Fibroblast of villous mesenchyme (primary cell): ENCODE measurements at places on chromosomes 5 and 9. TPM values are rescaled to one million over a fixed set of nuclear protein-coding genes. Genes with fewer than 3 reads are reported as not detected.

DNA sequence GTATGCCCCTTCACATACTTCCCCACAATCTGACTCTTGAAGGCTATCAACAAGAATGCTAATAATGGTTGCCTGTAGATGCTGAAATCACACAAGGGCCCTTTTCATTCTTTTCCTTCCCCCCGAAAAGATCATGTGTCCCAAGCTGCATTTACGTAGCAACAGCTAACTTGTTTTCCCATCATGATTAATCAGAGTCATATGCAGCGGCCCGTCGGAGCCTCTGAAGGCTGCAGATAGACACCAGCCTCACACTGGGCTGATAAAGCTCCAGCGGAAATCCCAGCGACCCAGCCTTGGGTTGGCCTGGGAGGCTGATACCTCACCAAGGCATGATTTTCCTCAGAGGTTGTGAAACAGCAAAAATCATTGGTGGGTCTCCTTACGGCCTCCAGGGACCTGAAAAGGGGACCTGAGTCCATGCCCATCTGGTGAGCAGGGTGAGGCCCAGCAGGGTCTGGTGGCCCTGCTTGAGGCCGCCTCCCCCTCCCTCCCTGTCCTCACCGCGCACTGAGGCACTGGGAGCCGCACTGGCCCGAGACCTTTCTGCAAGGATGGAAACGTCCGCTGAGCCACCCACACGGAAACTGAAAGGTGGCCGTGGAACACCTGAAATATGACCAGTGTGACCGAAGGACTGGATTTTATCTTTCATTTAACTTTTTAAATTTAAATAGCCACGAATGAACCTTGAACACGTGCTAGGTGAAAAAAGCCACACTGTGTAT, 114.2 kb upstream of the PHYKPL start:
- no peak for DNase-seq

GRCh38 chr5:166781737-166782136, 1509.7 kb upstream of the WWC1 start:
- DNase-seq = no peak

The ASTN2 gene
- 3.9 and 5.6 TPM in 2 replicates for total RNA-seq

DNA sequence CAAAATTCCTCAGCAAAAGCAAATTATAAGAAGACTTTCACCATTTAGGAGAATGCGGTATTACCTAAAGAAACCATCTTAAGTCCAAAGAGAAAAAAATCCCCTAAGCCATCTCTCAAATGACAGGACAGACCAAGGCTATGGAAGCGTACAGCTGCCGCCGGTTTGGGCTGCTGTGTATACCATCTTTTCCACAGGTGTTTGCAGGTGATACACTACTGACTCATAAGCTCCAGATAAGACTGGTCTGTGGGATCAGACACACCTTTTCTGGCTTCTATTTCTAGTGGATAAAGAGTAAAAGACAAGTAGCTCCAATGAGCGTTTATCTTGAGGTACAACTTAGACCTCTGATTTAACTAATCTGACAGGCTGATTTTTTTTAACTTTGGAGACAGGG, 7.7 kb downstream of the CDKN2AIPNL start:
- no peak for DNase-seq

The KIF4B gene
- under 0.01 TPM in 1 of 2 replicates, not detected in the other for total RNA-seq

GRCh38 chr9:129653823-129654553, 11.5 kb upstream of the PRRX2 start:
- DNase-seq = no peak

DNA sequence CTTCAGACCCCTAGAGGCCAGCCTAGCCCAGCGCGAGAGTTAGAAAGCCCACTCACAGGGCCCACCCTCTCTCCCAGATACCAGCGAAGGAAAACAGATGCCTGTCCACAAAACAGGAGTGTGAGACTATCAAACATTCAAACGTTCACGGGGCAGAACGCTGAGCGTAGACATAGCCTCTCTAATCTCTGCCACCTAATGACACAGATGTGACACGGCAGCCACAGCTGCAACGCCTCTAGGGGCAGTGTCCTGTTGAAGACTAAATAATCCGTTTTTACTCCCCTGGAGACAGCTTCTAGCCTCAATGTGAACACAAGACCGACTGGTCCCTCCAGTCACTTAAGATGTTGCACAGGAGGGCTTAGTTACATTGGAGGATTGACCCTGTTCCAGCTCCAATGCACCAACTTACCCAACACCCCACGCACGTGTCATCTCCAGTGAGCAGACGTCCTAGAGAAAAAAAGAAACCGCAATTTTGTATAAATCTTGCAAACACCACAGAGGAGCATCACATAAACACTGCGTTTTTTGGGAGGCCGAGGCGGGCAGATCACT, 14.3 kb downstream of the DIPK1B start:
- peak; percentile 62 for DNase-seq

The AGXT2 gene
- total RNA-seq = under 0.01 TPM in 1 of 2 replicates, not detected in the other

The TRMT10B gene
- 2.2 and 3.5 TPM in 2 replicates for total RNA-seq

The GPR107 gene
- 27.4 and 38.0 TPM in 2 replicates for total RNA-seq

DNA sequence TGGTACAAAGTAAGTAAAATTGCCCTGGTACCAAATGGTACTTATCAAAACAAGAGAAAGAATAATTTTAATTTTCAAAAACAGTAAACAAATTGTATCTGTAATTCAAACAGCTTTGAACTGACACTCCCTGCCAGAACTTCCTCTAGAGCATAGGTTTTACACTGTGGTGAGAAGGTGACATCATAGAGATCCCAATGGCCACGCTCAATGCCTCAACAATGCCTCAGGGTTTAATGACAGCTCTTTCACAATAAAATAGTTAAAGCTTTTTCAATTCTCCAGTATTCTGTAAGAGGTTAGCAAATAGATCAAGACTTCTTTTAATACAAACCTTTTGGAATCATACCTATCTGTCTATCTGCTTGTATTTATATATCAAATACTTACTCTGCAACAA, 437.1 kb downstream of the PRR16 start:
- no peak for DNase-seq

DNA sequence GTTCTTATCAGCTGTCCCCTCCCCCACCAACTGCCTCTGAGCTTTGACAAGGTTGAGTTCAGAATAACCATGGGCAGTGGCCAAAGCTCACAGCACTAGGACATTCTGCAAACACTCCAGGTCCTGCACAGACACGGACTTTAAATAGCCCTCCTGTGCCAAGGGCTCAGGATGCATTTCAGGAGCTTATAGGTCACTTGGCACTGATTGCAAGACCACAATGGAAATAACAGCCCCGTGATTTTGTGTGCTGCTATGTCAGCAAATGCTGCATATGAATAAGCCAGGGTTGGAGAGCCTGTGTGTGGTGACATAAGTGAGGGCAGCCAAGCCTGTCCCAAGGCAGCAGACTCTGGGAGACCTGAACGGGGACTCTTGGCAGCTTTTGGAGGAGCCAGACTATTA, 150.7 kb downstream of the DMRT2 start:
- no peak for DNase-seq

DNA sequence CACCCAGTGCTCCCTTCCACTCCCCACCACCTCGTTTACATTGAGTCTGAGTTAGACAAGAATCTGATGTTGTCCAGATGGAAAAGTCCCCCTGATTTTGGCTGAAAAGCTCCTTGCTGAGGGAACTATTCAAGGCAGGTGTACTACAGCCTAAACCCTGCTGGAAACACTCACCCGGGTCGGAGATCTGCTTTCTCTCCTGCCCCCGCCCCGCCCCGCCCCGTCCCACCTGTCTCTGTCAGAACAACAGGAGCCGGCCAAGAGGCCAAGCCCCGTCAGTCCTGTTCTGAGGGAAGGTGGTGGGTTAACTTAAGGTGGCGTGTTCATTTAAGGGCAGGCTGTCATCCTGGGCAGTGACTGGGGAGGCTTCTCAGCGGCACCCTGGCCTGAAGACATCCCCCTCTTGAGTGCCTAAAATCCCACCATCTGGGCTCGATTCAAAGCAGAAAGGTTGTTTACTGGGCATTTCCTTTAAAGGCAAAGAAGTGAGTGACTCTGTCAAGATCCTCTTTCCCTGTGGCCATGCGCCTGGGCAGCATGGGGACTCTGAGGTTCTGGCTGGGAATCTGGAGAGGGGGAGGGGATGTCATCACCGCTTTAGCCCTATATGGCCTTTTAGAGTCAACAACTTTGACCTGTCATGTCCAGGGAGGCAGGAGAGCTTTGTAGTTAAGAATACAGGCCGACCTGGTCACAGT, 71.1 kb upstream of the NEURL1B start:
- DNase-seq = no peak

DNA sequence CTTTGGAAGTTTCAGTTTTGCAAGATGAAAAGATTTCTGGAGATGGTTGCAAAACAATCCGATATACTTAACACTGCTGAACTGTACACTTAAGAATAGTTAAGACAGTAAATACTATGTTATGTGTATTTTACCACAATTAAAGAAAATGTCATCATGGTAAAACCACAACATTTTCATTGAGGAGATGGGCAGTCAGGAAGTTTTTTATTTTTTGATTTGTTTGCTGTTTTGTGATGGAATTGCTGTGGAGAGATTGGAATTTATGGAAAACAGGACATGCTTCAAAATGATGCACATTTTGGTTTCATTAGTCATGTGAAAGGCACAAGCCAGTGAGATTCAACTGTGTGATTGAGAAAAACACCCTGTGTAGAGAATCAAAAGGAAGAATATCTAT, 90.5 kb upstream of the AGXT2 start:
- DNase-seq = peak; percentile 83

- DNase-seq = no peak
Measured at GRCh38 chr5:67773411-67774266, 441.9 kb upstream of the PIK3R1 start.

DNA sequence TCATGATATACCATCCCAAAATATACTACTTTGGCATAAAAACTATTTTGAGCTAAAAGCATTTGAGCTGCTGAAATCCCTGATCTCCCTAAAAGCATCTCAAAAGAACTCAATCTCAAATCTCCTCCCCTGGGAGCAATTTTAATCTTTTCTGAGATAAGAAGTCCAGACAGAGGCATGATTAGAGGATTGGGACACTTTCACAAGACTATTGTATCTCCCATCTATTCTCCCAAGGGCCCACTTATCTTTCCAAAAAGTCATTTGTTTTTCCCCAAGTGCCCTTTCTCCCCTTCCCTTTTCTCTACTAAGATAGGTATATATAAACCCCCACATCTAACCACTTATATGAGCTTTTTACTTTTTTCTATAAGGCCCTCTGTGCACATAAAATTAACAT, 79.7 kb downstream of the ALDH7A1 start:
- no peak for DNase-seq

The ZDHHC11B gene
- not detected in 2 replicates for total RNA-seq

DNA sequence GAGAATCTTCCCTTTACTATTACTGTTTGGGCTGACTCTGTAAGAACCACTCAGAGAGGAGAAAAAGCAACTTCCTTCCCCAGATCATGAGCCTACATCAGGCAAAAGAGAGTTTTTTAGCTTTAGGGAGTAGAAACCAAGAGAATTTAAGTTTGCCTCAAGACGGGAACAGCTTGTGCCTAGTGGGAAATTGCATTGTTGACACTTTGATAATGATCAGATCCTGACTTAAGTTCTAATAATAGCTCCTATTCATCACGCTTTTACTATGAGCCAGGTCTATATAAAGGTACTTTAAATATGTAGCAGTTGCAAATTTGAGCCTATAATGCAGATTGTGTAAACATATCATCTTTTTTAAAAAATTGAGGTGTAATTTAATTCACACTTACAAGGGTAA, 298.2 kb downstream of the MAN2A1 start:
- DNase-seq = peak; percentile 60

DNA sequence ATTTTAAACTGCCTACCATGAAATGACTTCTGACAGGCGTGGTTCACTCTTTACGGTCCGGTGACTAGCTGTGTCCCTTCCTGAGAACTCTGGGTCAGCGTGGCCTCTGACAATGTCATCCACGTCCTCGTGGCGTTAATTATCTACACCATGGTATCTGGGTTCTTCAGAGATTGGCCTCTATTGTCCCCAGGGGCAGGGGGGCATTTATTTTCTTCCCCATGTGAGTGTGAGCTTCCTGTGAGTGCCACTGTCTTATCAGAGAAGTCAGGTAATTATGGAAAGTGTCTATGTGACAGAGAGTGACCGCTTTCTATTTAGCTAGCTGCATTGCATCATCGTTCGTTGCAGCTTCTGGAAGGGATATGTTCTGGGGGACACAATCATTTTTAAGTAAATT, 77.2 kb downstream of the FBXL7 start:
- no peak for DNase-seq

- DNase-seq = no peak
Measured at GRCh38 chr9:107008447-107008846, 145.5 kb downstream of the ZNF462 start.

The REXO4 gene
- total RNA-seq = 10.0 and 12.5 TPM in 2 replicates

GRCh38 chr5:72619251-72619650, 112.0 kb upstream of the ZNF366 start:
- DNase-seq = no peak

- peak; percentile 86 for DNase-seq
Measured at GRCh38 chr9:88076286-88077070, 61.8 kb downstream of the SPATA31C2 start.

DNA sequence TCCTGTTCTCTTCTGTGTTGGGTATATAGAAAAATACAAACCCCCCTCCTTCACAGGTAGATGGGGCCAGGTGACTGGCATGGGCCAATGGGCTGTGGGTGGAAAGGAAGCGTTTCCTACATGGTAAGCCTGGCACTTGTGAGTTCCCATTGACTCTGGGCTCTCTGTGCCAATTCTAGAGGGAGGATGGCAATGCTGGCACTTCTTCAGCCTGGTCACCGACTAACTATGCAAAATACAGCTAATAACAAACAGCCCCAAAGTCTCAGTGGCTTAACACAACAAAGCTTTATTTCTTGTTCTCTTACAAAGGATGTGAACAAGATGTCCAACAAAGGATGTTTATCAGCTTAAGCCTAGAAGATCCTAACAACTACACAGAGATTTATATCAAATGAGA, 258.1 kb downstream of the SYK start:
- peak; percentile 52 for DNase-seq

The DMRT3 gene
- not detected in 2 replicates for total RNA-seq

DNA sequence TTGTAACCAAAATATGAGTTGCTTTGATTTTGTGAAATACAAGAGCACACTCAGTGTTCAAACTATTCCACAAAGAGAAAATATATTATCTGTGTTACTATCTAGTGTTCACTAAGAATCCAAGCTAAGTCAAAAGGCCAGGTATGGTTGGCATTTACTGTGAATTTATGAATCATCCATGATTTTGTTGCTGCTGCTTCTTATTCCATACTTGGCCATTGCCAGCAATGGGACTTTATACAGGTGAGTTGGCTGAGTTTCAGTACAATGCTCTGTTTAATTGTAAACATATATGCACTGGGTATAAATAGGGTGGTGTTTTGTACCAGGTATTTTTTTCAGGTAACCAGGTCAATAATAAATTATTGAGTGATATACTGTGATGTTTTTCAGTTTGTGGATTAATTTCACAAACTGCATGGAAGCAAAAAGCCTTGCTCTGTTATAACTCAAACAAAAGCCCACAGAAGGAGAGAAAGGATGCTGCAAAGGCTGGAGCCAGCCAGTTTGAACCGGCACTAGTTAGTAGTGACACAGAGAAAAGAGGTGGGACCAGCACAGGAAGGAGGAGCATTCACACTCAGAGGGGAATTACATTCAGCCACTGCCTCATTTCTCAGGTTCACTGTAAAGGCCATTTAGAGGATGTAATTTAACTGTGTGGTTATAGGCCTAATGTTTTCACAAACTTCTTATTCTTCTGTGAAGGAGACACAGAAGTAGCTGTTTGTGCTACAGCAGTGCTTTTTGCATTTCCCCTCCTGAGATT, 381.8 kb downstream of the ADGRV1 start:
- no peak for DNase-seq

The TMEM8B gene
- 0.86 and 1.9 TPM in 2 replicates for total RNA-seq
